ENCODE measurements at places on chromosomes 11 and 22.

GRCh38 chr22:17866127-17866526 lies 91.9 kb upstream of the BID start:
- no peak for DNase-seq

GRCh38 chr11:92960886-92961285 lies 8.6 kb upstream of the MTNR1B start:
- DNase-seq, result no peak

GRCh38 chr11:99160447-99160846 lies 139.7 kb downstream of the CNTN5 start:
- DNase-seq, result no peak

DNA sequence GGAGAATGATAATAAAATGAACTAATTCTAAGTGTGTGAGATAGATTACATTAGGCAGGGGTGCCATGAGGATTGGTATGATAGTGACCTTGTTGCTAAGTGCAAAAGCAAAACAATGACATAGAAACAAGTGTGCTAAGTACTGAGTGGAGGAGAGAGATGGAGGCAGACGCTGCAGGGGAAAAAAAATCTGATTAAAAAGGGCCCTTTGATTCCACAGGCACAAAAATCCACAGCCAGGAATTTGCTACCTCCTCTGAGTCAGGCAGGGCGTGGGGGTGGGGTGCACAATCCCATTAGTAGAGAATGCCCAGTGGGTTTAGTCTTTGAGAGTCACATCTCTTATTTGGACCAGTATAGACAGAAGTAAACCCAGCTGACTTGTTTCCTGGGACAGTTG lies at the start of gene CNTF:
CNTF (plus strand) TSS at position 322 of the 400 bp plus-strand sequence. CDS start 88 bp downstream, outside the sequence.
- DNase-seq, result no peak

DNA sequence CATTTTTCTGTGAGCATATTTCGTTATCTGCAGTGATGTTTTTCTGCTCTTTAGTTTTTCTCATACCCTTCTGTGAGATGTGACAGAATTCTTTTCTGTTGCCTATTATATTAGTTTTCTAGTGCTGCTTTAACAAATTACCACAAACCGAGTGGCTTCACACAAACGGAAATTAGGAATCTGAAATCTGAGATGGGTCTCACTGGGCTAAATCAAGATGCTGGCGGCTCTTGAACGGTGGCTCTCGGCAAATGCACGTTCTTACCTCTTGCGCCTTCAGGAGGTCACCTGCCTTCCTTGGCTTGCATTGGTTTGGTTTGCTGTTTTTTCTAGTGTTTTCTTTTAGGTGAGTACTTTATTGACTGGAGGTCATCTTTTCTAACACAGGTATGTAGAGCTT lies 13.0 kb downstream of the ZBED4 start:
- DNase-seq, result no peak

GRCh38 chr11:106708348-106708747 lies 309.9 kb downstream of the GUCY1A2 start:
- DNase-seq, result no peak

DNA sequence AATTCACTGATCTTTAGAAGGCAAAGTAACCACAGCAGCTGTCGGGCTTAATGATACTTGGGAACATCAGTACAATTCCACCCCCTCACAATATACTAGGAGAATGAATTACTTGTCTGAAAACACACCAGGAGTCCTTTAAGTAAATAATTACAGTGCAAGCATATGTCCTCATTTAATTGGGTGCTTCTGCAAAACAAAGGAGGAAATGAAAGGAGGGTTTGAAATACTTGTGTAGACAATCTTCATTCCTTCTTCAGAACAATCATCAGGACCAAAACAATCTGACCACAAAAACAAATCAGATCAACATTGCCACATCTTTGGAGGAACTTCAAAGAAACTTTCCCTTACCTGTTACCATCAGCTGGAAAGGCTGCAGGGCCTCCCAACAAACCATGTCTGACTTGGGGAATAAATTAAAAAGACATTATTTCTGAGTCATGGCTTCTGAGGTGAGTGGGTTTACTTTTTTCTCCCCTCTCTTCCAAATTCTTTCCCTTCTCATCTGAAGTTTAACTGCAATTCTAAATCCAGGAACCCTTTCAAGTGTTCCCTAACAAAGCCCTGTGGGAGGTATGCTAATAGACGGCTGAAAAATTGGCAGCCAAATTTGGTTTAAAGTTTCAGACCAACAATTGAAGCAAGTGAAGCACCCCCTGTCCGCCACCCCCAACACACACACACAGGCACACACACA lies 12.5 kb upstream of the CCDC117 start:
- no peak for DNase-seq

GRCh38 chr11:8028766-8029165 lies 41.6 kb downstream of the EIF3F start:
- DNase-seq, result no peak

DNA sequence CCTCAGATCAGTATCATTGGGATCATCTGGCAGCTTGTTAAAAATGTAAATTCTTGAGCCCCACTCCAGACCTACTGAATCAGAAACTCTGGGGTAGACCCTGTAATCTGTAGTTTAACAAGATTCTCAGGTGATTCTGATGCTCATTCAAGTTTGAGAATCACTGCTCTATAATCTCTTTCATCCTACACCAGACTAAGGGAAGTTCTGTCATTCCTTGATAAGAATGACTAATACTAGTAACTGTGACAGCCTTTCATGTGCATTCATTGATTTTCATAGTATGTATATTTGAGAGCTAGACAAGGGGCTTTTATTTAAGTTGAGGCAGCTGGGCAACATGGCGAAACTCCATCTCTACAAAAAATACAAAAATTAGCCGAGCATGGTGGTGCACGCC lies 30.0 kb downstream of the NAT10 start:
- no peak for DNase-seq

GRCh38 chr11:47869544-47870393 lies 21.6 kb upstream of the NUP160 start:
- DNase-seq, result no peak

- no peak for DNase-seq
These were observed 31.5 kb upstream of the SLC22A12 start for GRCh38 chr11:64559351-64560138.

- DNase-seq, result no peak
These were observed 20.3 kb upstream of the CCDC90B start for GRCh38 chr11:83306200-83307080.

GRCh38 chr22:38141217-38141973 lies 30.9 kb upstream of the BAIAP2L2 start:
- no peak for DNase-seq

- DNase-seq, result no peak
These were observed 96.9 kb upstream of the PITPNB start for GRCh38 chr22:28015676-28016601.

DNA sequence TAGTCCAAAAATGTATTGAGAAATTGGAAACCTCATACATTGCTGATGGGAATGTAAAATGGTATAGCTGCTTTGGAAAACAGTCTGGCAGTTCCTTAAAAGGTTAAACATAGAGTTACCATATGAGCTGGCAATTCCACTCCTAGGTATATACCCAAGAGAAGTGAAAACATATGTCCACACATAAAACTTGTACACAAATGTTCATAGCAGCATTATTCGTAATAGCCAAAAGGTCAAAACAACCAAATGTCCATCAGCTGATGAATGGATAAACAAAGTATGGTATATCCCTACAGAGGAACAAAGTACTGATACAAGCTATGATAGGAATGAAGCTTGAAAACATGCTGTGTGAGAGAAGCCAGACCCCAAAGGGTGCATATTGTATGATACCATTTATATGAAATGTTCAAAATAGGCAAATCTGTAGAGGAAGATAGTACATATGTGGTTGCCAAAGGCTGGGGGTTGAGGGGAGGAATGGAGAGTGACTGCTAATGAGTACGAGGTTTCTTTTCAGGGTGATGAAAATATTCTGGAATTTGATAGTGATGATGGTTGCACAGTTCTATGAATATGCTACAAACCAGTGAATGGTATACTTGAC lies 85.8 kb downstream of the ZBTB16 start:
- DNase-seq, result no peak

DNA sequence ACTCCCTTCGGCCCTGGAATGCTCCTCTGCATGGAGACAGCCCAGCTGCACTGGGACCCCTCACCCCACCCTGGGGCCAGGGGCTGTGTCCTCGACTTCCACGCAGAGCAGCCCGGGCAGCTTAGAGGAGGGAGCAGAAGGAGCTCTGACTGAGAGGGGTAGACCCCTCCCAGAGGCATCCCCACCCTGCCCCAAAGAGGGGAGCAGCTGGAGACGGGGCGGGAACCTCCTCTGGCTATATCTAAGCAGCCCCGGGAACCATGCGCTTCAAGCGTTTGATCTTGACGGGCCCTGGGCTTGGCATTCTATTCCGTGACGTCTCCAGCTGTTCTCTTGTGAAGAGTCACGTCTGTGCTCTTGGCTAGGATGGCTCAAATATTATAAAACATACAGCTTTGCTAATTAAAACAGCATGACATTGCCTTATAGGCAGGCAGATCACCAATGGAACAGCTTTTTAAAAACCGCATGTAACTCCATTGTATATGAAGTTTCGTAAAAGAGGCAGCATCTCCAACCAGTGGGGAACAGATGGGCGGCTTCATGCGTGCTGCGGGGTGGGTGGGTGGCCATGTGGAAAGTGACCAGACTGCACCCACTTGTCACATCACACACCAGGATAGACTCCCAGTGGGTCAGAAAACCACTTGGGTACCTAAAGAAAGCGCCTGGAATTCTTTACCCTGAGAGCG lies 7.7 kb downstream of the KCNQ1 start:
- DNase-seq, result no peak

DNA sequence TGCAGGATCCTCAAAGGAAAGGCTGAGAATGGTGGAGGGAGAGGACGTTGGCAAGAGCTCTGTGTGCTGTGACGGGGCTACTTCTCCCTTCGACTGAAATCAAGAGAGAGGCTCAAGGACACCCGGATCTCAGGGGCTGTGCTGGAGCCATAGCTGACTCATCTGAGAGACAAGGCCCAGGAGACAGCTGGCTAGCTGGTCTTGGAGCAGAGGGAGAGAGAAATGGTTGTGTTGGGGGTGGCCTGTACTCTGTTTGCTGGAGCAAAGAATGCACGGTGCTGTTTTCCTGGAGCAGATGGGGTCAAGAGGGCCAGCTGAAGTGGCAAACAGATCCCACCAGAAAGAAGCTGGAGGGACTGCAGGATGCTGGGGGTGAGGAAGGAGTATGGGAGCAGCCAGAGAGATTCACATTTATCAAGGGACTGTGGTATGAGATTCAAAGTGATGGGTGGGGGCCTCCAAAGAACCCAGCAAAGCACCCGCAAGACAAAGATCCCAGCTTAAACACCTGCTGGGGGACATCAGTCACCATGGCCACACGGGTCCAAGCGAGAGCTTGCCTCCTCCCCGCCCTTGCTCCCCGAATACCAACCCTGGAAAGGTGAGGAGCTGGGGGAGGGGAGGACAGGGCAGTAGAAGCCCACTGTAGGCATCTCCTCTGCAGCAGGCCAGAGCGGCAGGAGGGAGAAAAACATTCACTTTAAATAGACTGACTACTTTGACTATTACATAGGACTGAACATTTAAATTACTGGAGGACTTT lies 40.8 kb downstream of the MAP6 start:
- DNase-seq, result no peak

GRCh38 chr22:46641811-46642266 lies 21.7 kb downstream of the GRAMD4 start:
- DNase-seq, result no peak

GRCh38 chr11:94275961-94276360 lies 28.4 kb upstream of the IZUMO1R start:
- no peak for DNase-seq

Data from naive thymus-derived CD8-positive, alpha-beta T cell (primary cell).